CD4-positive, alpha-beta T cell treated with Interleukin-15 for 4 hours (primary cell): ENCODE measurements at places on chromosomes 12 and 14.

DNA sequence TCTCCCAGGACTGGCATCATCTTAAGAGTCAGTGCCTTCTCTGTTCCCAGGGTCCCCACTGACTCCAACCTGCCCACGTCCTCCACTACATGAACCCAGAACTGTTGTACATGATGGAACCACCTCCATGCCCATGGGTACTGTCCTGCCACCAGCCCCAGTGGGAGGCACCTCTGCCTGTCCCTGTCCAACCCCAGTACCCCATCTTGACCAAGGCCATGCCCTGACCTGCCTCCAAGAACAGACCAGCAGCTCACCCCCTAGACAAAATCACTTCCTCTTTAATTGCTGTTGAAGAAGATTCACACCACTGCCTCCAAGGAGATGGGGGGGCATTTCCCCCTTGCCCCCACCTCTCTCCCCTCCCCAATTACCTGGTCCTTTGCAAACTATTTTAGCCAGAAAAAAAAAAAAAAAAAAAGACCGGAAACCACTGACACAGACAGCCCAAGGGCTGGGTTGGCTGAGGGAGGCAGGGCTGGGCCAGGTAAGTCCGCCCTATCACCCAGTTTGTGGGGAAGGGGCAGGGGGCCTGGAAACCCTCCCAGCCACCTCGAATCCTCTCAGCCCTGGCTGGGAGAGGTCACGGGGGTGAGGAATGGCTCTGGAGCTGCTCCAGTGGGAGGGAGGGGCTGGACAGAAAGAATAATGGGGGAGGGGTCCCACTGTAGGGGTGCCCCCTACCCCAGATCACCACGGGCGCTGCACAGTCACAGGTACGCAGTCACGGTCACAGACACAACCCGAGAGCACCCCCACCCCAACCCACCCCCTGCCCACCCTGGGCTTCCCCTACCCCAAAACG lies 13.4 kb downstream of the AGAP2 start:
- DNase-seq: no peak

DNA sequence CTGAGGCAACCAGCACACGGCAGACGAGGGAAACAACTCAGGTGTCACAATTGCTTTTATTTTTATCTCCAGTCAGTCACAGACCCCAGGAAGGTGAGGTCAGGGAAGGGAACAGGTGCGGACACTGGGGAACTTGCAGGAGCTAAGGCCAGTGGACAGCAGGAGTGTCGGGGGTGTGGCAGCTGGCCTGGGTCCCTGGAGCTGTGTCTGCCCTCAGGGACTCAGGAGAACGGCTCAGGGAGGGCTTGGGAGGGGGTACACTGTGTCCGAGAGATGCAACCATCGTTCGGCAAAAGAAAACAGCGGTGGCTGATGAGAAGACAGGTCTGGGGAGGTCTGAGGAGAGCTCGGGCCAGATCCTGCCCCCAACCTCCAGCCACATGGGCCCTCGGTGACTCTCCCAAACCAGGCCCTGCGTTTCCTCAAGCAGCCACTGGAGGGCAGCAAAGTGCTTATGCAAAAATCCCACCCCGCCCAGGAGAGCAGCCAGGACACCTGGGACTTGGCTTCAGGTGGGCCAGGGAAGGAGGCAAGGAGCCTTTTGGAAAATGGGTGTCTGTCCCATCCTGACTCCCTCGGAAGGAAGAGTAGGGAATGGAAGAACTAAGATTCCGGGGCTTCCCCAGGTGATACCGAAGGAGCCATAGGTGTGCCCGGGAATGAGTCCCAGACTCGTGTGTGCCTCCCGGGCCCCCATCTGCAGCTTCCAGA lies 24.1 kb upstream of the BCDIN3D start:
- peak; percentile 73 for DNase-seq

DNA sequence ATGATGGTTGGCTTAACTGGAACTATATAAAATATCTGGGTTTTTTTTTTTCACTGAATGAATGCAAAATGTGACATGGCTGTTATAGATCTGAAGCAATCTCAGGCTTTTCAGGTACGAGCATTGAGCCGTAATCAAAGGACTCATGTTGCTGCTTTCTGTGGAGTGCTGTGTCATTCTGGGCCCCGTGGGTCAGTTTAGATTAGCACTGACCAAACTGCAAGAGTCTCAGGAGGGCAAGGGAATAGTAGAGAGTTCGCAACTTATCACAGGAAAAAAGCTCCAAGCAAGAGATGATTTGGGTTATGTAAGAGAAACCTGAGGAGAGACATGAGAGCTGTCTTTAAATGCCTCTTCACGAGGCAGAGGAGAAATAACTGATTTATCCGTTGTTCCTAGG lies 59.1 kb downstream of the UBR7 start:
- DNase-seq: no peak

GRCh38 chr12:101670007-101670671 lies 27.3 kb upstream of the CHPT1 start:
- peak; percentile 51 for DNase-seq

- DNase-seq: no peak
Measured at GRCh38 chr12:124449623-124450375, 117.6 kb downstream of the NCOR2 start.

GRCh38 chr14:92637228-92637627 lies 111.2 kb downstream of the LGMN start:
- DNase-seq: no peak

DNA sequence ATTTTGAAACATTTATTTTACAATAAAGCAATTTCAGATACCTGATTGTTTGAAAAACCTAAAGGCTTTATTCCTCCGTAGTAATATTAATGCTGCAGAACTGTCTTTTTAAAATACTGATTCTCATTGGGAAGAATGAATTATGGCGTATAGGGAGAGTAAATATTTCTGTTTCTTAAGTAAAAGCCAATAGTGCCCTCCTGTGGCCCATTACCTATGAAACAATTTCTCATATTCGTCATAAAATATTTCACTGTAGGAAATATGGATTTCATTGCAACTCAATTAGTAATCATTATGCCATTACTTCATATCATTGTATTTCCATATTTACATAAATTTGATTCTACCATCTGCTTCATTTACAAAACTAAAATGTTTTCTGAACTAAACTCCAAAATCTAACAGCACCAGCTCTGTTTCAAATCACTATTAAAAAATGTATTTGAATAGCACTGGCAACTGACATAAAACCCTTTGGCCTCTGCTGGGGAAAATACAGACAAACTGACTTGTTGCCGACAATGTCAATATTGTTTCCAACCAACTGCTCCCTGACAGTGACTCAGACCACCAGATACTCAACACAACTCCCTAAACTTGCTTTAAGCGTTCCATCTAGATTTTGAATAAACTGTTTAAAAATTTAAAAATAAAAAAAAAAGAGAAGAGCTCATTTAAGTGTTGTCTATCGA lies 290.3 kb downstream of the NAV3 start:
- DNase-seq: no peak

DNA sequence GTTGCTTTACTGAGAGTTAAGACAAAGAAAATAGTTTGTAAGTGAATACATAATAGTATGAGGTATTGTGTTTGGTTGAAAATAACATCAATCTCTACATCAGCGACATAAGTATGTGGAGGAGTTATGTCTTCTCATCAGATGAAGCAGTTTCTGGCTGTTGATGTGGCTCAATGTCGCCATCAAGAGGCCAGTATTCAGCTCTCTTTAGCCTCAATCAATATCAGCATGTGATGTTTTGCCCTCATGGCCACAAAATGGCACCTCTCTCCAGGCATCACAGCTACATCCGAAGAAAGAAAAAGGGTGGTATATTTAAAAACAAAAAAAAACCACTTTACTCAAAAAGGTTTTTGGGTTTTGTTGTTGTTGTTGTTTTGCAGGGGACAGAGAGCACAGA lies 302.3 kb upstream of the TMEM132C start:
- DNase-seq: no peak

DNA sequence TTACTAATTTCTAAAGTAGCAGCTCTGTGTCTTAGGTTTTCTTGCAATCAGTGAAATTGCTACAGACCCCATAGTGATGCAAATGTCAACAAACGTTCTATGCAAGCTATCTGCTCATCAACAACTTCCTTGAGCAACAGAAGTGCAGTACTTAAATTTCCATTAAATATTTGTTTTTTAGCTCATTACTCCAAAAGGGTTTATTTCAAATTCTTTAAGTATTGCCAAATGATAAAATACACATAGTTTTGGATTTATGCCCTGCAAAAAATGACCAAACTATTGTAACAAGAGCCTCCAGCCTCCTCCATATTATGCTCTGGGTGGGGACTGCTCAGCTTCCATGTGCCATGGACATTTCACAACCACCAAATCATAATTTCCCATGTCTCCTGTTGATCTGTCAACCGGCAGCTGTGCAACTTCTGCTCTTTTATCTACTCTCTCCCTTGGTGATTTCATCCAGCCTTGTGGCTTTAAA lies 4.4 kb downstream of the BDKRB1 start:
- no peak for DNase-seq

DNA sequence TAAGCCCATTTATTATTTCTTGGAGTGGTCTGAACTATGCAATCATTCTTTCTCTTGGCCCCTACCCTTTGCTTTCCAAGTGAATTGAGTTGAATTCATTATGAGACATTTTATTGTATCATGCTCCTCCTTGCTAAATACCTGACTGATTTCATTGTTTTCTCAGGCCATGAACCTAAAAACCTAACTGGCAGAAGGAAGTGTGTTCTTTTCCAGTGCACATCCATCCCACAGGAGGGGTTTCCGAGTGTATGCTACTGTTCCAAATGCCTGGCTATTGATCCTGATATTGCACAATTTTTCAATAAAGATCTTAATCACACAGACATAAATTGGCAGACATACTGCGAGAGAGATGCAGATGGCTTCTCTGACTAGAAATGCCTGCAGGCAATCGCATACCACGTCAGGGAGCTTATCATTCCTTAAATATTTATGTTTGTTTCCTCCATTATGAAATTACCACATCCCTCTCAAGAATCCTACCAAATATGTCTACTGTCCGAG lies 162.2 kb upstream of the EGLN3 start:
- DNase-seq: no peak

DNA sequence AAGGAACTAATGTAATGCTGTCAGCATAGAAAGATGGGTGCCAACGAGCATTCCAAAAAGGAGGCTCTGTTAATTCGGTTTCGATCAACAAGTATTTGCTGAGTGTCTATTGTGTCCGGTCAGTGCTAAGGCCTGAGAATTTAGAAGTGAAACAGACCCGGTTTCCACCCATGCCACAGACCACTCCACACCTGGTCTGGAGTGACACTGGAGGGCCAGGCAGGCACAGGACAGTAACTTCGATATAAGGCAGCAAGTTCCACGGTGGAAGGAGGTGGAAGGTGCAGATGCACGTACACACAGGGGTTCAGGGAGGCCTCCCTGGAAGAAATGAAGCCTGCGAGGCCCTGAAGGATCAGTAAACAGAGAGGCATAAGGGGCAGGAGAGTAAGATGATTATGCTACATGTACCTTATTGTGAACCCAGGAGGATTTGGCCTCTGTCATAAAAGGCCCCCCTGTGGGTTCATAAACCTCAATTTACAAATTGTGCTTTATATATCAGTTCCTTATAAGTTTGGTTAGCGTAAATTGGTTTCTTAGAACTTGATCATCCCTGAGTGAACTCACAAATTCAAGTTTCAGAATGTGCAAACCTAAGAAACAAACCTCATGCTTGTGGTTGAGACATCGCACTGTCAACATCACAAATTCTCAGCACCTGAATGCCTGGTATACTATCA lies 25.9 kb downstream of the SSH1 start:
- DNase-seq: peak; percentile 22

- DNase-seq: no peak
Measured at GRCh38 chr14:102749393-102750305, 27.6 kb upstream of the TRAF3 start.

DNA sequence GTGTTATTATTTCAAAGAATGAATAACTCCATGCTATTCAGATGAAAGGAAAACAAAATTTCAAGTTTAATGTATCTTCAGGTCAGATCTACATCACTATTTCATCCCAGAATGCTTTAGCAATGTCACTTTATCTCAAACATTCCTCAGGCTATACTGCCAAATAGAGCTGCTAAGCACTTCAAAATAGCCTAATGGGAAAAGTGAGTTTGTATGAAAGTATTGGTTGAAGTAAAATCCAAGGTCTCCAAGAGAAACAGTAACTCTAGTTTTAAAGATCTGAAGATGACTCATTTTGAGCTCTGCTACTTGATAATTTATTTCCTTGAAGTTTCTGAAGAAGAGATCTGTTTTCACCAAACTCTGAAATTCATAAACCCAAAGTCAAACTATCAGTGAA lies 466.2 kb upstream of the FOXG1 start:
- DNase-seq: no peak

DNA sequence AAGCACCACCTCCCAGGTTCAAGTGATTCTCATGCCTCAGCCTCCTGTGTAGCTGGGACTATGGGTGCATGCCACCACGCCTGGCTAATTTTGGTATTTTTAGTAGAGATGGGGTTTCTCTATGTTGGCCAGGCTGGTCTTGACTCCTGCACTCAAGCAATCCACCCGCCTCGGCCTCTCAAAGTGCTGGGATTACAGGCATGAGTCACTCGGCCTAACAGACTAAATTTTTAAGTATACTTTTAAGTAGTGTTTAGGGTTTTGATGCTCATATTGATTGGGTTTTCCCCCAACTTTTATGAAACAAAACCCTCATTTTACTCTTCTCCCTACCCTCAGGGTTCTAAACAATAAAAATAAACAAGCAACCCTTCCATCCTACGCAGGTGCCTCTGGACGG lies 5.5 kb downstream of the MYO1A start:
- no peak for DNase-seq

GRCh38 chr12:7221486-7221885 lies 32.0 kb downstream of the PEX5 start:
- DNase-seq: no peak

GRCh38 chr12:52818388-52818787 lies 4.5 kb upstream of the KRT4 start:
- no peak for DNase-seq

DNA sequence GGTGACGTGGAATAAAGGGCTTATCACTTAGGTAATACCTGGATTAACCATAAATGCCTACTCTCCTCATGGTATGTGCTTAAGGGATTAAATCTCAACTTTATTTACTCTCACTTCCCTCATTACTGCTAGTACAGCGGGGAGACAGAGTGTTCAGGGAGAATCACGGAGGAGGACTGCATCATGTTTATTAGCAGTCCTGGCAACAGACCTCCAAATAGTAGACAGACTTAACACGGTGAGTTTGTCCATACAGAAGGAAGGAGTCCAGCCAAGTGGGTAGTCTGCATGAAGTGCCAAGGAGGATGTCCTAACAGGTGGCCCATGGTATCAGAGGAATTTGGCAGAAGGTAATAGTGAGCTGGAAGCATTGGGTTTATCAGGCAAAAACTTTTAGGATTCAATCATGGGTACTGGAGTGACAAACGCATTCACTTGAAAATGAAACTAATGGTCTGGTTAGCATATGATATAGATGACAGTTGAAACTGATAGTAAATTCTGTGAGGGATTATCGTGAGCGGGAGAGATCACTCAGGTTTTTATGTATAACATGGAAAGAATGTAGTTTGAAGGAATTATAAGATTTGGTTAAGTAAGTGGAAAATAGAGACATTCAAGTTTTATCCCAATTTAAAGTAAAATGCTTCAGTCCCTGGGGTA lies 471.8 kb downstream of the TMEM117 start:
- no peak for DNase-seq

- no peak for DNase-seq
Measured at GRCh38 chr12:114682785-114683708, 928 bp downstream of the TBX3 start.

GRCh38 chr12:91040096-91040755 lies 17.6 kb downstream of the KERA start:
- no peak for DNase-seq
